ENCODE measurements at places on chromosomes 5 and 9. TPM values are rescaled to one million over a fixed set of nuclear protein-coding genes. Genes with fewer than 3 reads are reported as not detected.
A peak's percentile ranks its signal among the peaks of the same experiment; 100 is the strongest.

LRRC70 gene
- 2.4 TPM for total RNA-seq

C5orf34 gene
- total RNA-seq, result 2.6 TPM

SLC6A18 gene
- total RNA-seq, result not detected

SUSD3 gene
- 4.8 TPM for total RNA-seq

ADAMTS2 gene
- 16.4 TPM for total RNA-seq

RELL2 gene
- 6.1 TPM for total RNA-seq

CYFIP2 gene
- 37.1 TPM for total RNA-seq

ANKRD34B gene
- 0.35 TPM for total RNA-seq

ANKRD55 gene
- 0.49 TPM for total RNA-seq

SAPCD2 gene
- total RNA-seq, result 0.84 TPM

DNA sequence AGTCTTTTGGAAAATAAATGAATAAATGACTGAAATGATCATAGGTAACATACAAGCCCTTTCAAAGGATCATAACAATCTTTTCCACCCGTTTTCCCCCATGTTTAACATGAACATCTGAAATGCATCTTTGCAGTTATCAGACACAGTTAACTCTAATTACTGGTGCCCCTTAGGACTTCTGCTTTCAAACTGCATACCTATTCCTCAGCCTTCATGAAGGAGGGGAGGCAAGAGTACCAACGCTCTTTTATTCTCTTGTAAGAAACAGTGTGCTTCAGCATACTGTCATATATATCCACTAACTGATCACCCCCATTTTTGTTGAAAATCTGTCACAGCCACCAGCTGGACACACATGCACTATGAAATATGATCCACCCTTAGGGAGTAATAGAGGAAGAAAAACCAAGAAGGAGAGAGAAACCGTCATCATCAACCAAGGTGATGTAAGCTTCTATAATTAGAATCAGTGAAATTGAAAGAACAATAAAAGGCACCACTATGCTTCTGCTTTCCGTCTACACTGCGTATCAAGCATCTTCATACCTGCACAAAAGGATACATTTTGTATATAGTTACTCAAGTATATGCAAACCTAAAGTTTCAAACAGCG lies 98.7 kb downstream of the RAPGEF6 start:
- H3K27ac ChIP-seq, result no peak overlapping the region
- no peak overlapping the region for H3K4me3 ChIP-seq
- H3K4me1 ChIP-seq, result no peaks in the 10 kb centered on the region
- no peaks in the 10 kb centered on the region for H3K27me3 ChIP-seq
- H3K36me3 ChIP-seq, result no peaks in the 10 kb centered on the region
- DNase-seq, result no peak

DNA sequence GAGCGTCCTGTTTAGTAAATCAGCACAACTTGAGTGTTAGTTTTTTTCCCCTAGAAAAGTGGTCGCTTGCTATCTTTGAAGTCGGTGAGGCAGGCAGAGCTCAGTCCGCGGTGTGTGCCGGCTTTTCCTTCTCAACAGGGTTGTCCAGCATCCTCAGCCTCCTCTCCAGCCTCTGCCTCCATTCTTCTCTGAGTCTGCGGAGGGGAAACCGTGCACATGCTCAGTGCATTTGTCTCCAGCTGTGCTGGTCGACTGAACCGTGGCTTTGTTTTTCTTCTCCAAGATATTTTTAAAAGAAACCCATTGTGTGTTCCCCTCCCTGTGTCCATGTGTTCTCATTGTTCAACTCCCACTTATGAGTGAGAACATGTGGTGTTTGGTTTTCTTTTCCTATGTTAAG lies 25.3 kb downstream of the FAM240B start:
- H3K4me3 ChIP-seq, result no peak overlapping the region
- no peaks in the 10 kb centered on the region for H3K36me3 ChIP-seq
- DNase-seq, result no peak
- H3K27me3 ChIP-seq, result no peaks in the 10 kb centered on the region
- no peaks in the 10 kb centered on the region for H3K4me1 ChIP-seq

DNA sequence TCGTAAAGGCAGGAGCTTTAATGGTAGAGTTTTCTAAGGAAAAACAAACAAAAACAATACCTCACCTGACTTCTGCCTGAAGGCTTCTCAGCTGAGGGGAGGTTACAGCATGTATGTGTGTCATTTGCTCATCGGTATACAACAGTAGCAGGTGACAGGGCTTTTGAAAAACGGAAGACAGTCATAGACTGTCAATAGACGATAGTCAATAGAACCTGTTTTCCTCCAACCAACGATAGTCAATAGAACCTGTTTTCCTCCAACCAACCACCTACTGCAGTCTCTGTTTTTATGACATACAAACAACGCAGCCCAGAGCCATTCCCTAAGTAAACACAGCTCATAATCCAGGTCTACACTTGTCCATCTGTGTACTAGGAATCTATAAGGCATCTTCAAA lies 74.6 kb downstream of the RETREG1 start:
- no peak overlapping the region for H3K4me3 ChIP-seq
- H3K27me3 ChIP-seq, result no peaks in the 10 kb centered on the region
- H3K4me1 ChIP-seq, result no peaks in the 10 kb centered on the region
- no peak for DNase-seq
- no peaks in the 10 kb centered on the region for H3K36me3 ChIP-seq
- H3K27ac ChIP-seq, result no peak overlapping the region

GRCh38 chr5:65682148-65682547 lies 39.8 kb downstream of the SGTB start:
- no peaks in the 10 kb centered on the region for H3K4me1 ChIP-seq
- H3K27me3 ChIP-seq, result no peaks in the 10 kb centered on the region
- H3K36me3 ChIP-seq, result peaks cover 25% of the 10 kb centered on the region
- no peak overlapping the region for H3K27ac ChIP-seq
- H3K4me3 ChIP-seq, result no peak overlapping the region
- no peak for DNase-seq

- peaks cover 22% of the 10 kb centered on the region for H3K4me1 ChIP-seq
- H3K36me3 ChIP-seq, result peaks cover 4% of the 10 kb centered on the region
- H3K27me3 ChIP-seq, result no peaks in the 10 kb centered on the region
- H3K27ac ChIP-seq, result no peak overlapping the region
- no peak overlapping the region for H3K4me3 ChIP-seq
Observed at GRCh38 chr5:143213231-143213850, 190.1 kb downstream of the NR3C1 start.

- peaks cover 40% of the 10 kb centered on the region for H3K36me3 ChIP-seq
- H3K27me3 ChIP-seq, result no peaks in the 10 kb centered on the region
- no peak overlapping the region for H3K4me3 ChIP-seq
- peak overlapping the region; percentile 55 for H3K27ac ChIP-seq
Observed at GRCh38 chr9:121357011-121357410, 13.0 kb downstream of the STOM start.

DNA sequence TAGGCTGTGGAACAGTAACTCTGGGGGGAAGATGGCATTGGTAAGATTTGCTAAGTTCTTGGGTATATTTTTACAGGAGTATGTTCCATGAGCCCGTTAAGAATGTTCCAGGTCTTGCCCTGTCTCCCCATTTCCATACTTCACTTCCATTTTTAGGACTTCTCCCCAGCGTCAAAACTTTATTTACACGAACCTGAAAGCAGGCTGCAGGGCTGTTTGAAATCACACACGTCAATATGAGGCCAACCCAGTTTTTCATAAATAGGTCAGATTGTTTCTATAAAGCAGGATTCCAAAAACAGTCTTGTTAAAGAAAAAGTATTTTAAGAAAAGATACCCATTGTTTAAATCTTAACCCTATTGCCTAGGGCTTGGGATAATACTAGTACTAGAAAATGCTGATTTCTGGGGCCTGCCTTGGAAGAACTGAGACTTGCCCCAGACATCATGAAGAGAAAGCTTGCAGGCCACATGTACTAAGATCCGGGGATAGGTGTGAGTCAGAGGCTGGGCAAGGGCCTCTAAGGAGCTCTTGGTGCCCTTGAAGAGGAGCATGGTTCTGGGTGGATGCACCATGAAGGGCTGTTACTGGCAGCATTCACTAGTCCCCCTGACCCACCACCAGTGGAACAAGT lies 24.2 kb downstream of the TRIO start:
- no peak for DNase-seq
- H3K36me3 ChIP-seq, result no peaks in the 10 kb centered on the region
- no peaks in the 10 kb centered on the region for H3K27me3 ChIP-seq

DNA sequence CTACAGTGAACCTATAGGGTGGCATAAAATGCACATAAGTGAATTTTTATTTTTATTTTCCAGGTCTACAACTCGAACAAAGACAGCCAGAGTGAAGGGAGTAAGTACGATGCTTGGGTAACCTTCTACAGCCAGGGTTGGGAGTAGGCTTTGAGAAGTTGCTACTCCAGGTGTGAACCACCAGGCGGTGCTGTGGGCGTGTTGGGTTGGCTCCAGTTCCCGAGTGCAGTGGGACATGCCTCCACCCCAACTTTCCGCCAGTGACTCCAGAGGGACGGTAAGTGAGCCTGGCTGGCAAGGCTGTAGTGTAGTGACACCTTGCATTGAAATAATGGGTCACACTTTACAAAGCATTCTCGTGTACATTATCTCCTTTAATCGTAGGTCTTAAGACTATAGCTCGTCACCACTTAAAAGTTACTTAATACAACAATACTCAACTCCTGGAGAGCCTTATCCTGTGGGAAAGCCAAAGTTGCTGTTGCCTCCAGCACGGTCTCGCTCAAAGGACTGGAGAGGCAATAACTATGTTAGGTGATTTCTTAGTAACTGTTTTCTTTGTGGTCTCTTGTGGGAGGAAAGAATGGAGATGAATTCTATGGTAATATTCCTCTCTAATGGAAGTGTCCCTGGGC lies 244.0 kb downstream of the ARHGAP26 start:
- H3K36me3 ChIP-seq, result no peaks in the 10 kb centered on the region
- H3K4me3 ChIP-seq, result no peak overlapping the region
- H3K27ac ChIP-seq, result no peak overlapping the region
- DNase-seq, result peak; percentile 79
- peaks cover 10% of the 10 kb centered on the region for H3K4me1 ChIP-seq

DNA sequence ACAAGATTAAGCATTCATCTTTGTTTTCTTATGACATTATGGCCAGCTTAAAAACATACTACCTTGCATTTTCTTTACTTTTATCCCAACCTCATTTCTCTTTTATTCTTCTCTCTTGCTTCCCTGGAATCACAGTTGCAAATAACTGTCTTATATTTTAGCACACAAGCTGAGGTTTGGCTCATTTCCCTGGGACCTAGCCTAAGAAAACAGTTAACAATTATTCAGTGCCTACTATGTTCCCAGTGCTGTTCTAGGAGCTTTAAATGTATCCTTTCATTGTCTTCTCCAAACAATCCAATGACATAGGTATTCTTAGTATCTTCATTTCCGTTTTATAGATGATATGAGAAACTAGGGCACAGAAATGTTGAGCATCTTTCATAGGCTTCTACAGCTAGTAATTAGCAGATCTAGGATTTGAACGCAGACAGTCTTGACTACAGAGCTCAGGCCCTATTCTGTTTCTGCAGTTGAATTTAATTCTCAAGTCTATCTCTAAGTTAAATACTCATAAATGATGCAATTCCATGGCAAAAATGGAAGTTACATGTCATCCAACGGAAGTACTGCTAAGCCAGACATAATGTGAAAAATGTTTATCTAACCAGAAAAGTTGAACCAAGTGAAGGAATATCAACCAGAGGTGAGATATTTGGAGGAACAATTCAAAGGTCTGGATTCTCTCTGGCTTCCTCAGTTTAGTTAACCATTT lies 52.3 kb upstream of the MTAP start:
- no peak overlapping the region for H3K4me3 ChIP-seq
- no peaks in the 10 kb centered on the region for H3K4me1 ChIP-seq
- DNase-seq, result no peak
- peaks cover 8% of the 10 kb centered on the region for H3K27me3 ChIP-seq
- H3K36me3 ChIP-seq, result no peaks in the 10 kb centered on the region
- H3K27ac ChIP-seq, result no peak overlapping the region

GRCh38 chr5:111124793-111125192 lies 32.6 kb downstream of the WDR36 start:
- DNase-seq, result no peak
- no peak overlapping the region for H3K4me3 ChIP-seq
- no peaks in the 10 kb centered on the region for H3K4me1 ChIP-seq
- H3K27me3 ChIP-seq, result no peaks in the 10 kb centered on the region
- H3K27ac ChIP-seq, result no peak overlapping the region

GRCh38 chr9:123174887-123175518 lies 93.4 kb downstream of the STRBP start:
- H3K4me3 ChIP-seq, result no peak overlapping the region
- H3K27me3 ChIP-seq, result no peaks in the 10 kb centered on the region
- H3K36me3 ChIP-seq, result no peaks in the 10 kb centered on the region
- no peak overlapping the region for H3K27ac ChIP-seq
- DNase-seq, result no peak

GRCh38 chr9:112761912-112762655 lies 11.5 kb downstream of the SNX30 start:
- no peak overlapping the region for H3K27ac ChIP-seq
- H3K4me3 ChIP-seq, result no peak overlapping the region
- H3K36me3 ChIP-seq, result peaks cover 4% of the 10 kb centered on the region
- DNase-seq, result no peak
- H3K4me1 ChIP-seq, result peaks cover 15% of the 10 kb centered on the region

- peaks cover 5% of the 10 kb centered on the region for H3K36me3 ChIP-seq
- H3K4me1 ChIP-seq, result peaks cover 12% of the 10 kb centered on the region
- H3K27me3 ChIP-seq, result no peaks in the 10 kb centered on the region
- no peak for DNase-seq
Observed at GRCh38 chr9:113503613-113504211, 40.2 kb downstream of the RGS3 start.

GRCh38 chr5:73940026-73940425 lies 314.0 kb downstream of the ARHGEF28 start:
- H3K4me3 ChIP-seq, result no peak overlapping the region
- no peak overlapping the region for H3K27ac ChIP-seq
- H3K36me3 ChIP-seq, result no peaks in the 10 kb centered on the region
- no peaks in the 10 kb centered on the region for H3K27me3 ChIP-seq
- no peak for DNase-seq
- no peaks in the 10 kb centered on the region for H3K4me1 ChIP-seq

- no peak overlapping the region for H3K4me3 ChIP-seq
- DNase-seq, result no peak
- H3K27ac ChIP-seq, result no peak overlapping the region
- no peaks in the 10 kb centered on the region for H3K36me3 ChIP-seq
Observed at GRCh38 chr5:140111011-140111858, 2.7 kb upstream of the PURA start.

GRCh38 chr5:64384765-64385164 lies 121.0 kb upstream of the RGS7BP start:
- H3K4me3 ChIP-seq, result no peak overlapping the region
- H3K36me3 ChIP-seq, result no peaks in the 10 kb centered on the region
- no peaks in the 10 kb centered on the region for H3K4me1 ChIP-seq
- H3K27ac ChIP-seq, result no peak overlapping the region

- no peak for DNase-seq
- H3K36me3 ChIP-seq, result peaks cover 3% of the 10 kb centered on the region
- H3K4me3 ChIP-seq, result no peak overlapping the region
- H3K4me1 ChIP-seq, result peaks cover 38% of the 10 kb centered on the region
- H3K27me3 ChIP-seq, result no peaks in the 10 kb centered on the region
Observed at GRCh38 chr5:80194468-80194867, 61.4 kb downstream of the SERINC5 start.
